MG63 (cell line): ENCODE measurements at places on chromosomes 13 and 19. TPM values are rescaled to one million over a fixed set of nuclear protein-coding genes. Genes with fewer than 3 reads are reported as not detected.
A peak's percentile ranks its signal among the peaks of the same experiment; 100 is the strongest.

- DNase-seq: peak; percentile 40
Measured at GRCh38 chr19:17296273-17296672, 7.0 kb downstream of the ABHD8 start.

GRCh38 chr13:45167611-45168554 is 33.0 kb downstream of the KCTD4 start:
- DNase-seq: peak; percentile 79

DNA sequence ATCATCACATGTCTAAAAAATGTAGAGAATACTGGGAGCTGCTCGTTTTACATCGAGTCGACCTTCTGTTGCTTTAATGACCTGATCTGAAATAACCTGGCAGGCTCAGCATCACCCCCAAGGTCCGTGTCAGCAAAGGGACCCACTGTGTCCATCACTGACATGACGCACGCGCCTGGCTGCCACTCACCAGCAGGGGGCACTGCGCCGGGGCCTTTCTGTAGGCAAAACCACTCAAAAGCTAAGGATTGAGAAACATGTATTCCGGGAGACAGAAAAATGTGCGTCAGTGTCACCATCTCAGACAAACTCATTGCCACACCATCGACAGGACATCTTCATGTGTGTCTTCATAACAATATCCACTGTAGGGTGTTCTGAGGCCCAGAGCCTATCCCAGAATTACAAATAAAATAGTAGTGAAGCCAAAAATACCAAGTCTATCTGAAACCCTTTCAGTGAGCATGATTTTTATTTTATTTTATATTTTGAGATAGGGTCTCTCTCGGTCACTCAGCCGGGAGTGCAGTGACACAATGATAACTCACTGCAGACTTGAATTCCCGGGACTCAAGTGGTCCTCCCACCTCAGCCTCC is 130.3 kb upstream of the LSM14A start:
- peak; percentile 73 for DNase-seq

GRCh38 chr13:112205990-112206389 is 139.0 kb downstream of the SOX1 start:
- DNase-seq: no peak

- no peak for DNase-seq
Measured at GRCh38 chr13:99311137-99311536, 3.9 kb upstream of the GPR183 start.

DNA sequence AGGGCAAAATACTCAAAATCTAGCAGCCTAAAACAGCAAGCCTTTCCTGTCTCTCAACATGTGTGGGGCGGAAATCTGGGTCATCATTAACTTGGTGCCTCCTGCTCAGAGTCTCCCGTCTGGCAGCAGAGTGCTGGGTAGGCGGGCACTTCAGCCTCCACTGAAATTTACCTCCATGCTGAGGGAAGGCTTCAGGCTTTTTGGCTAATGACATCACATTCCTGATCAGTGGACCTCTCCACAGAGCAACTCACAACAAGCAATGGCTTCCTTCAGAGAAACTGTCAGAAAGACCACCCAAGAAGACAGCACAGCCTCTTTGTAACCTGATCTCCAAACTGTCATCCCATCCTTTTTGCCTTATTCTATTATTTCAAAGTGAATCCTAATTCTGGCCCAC is 1109.0 kb downstream of the UQCRFS1 start:
- DNase-seq: no peak

DNA sequence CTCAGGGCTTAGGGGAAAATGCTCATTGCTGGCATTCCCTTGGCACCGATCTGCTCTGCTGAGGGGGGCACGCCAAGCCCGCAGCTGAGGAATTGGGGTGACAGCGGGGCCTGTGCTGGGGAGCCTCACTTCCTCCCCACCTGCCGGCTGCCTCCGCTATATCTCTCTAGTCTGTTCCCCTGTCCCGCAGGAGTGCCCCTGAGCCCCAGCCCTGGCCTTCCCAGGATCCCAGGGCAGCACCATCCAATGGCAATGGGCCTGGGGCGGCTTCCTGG is 9.5 kb downstream of the STXBP2 start:
- no peak for DNase-seq

DNA sequence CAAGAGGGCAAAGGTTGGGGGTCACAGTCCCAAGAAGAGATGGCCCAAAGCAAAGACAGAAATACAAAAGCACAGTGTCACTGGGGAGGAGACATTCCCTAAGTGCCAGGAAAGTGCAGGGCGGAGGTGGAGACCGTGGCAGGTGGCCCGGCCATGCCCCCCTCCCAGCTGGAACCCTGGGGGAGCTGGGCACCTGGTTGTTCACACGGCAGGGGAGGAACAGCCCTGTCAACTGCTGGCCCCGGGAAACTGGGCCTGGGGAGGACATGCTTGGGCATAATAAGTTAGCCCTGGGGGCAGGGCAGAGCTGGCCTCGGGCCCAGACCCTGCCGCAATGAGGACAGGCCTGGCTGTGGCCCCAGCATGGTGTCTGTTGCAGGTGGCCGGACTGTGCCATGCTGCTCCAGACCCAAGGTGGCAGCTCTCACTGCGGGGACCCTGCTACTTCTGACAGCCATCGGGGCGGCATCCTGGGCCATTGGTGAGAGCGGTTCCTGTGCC is 7.4 kb downstream of the HPN start:
- DNase-seq: no peak

- no peak for DNase-seq
Measured at GRCh38 chr13:51733374-51734298, 70.3 kb downstream of the DHRS12 start.

DNA sequence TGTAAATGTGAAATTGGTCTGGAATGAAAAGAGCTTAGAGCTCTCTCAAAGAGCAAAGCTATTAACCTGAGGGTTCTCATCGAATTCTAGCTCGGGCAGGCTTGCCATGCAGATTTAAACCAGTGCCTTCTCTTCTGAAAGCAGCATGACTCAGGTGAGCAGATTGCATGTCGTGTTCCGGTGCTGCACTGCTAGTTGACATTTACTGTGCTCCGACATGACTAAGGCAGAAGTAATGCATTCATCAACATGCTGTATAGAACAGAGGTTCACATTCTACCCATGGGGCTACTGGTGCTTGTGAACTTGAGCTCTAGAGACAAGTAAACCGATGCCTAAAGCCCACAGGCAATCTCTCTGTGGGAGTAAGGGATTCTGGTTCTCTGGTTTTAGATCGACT is 947.7 kb downstream of the EFNB2 start:
- DNase-seq: no peak

GRCh38 chr13:21297447-21297846 is 121.0 kb downstream of the MRPL57 start:
- DNase-seq: no peak

GRCh38 chr13:41546372-41547190 is 89.2 kb downstream of the RGCC start:
- peak; percentile 8 for DNase-seq

- no peak for DNase-seq
Measured at GRCh38 chr13:112034231-112034630, 32.7 kb upstream of the SOX1 start.

GRCh38 chr13:112435973-112436372 is 59.8 kb downstream of the SPACA7 start:
- no peak for DNase-seq

DNA sequence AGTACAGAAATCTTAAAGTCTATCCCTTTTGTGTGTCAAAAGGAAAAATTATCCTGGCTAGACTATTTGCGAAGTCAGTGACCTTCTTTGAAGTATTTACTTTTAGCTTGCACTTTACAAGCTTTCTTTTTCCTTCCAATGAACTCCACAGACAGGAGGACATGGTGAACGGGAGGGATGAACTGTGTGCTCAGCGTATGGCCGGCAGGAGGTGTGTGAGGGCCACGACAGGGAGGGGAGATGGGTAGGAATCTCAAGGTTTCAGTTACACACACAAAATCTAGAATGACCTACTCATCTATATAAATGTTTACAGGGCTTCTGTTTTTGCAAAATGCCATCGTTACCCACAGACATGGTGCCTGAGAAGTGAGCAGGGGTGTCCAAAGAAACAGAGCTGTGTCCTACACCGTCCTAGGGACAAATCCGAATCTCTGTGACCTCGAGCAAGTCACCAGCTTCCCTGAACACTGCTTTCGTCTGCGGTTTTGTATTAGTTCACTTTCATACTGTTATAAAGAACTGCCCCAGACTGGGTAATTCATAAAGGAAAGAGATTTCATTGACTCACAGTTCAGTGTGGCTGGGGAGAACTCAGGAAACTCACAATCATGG is 537.2 kb downstream of the LIG4 start:
- DNase-seq: no peak

- DNase-seq: no peak
Measured at GRCh38 chr13:102401766-102402165, at the start of gene FGF14. FGF14 (minus strand) TSS chr13:102402048.

The KCNJ14 gene
- total RNA-seq: 0.22 and 0.43 TPM in 2 replicates

The CYP2B6 gene
- total RNA-seq: not detected in 2 replicates

The FFAR1 gene
- not detected in 2 replicates for total RNA-seq

The NUDT15 gene
- 22.1 and 47.8 TPM in 2 replicates for total RNA-seq

The NRTN gene
- 1.4 TPM in 1 of 2 replicates, not detected in the other for total RNA-seq

The XPO4 gene
- 16.7 and 21.7 TPM in 2 replicates for total RNA-seq

The TMEM86B gene
- total RNA-seq: 0.16 TPM in 1 of 2 replicates, not detected in the other

The TUBB4A gene
- total RNA-seq: 0.03 TPM in 1 of 2 replicates, not detected in the other

The TNFAIP8L1 gene
- 1.2 and 1.5 TPM in 2 replicates for total RNA-seq

The ZNF792 gene
- 1.7 and 2.4 TPM in 2 replicates for total RNA-seq

The GNG8 gene
- not detected in 2 replicates for total RNA-seq

The FFAR2 gene
- total RNA-seq: not detected in 2 replicates

The STOML3 gene
- not detected in 2 replicates for total RNA-seq

The CATSPERD gene
- not detected in 2 replicates for total RNA-seq
